ENCODE measurements at places on chromosomes 3 and 15. TPM values are rescaled to one million over a fixed set of nuclear protein-coding genes. Genes with fewer than 3 reads are reported as not detected.

DNA sequence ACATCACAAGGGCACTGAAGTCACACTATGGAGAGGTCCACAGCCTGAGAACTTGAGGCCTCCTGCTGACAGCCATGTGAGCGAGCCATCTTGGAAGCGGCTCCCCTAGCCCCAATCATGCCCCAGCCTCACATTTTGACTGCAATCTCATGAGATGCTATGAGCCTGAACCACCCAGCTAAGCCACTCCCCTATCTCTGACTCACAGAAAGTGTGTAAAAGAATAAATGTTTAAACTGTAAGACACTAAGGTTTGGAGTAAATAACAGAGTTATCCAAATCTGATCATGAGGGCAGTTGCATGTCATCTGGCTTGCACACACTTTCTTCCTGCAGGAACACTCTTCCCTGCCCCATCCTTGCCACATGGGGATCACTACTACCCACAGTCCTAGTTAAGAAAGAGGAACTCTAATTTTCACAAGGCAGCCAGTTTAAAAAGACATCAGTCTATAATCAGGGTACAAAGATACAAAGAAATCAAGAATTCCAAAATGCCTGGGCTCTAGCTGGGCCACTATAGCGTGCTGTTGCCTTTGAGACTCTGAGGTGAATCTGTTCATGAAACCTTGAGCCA lies 494.2 kb downstream of the FOXP1 start:
- no peak overlapping the region for H3K4me3 ChIP-seq
- peaks cover 21% of the 10 kb centered on the region for H3K4me1 ChIP-seq
- no peak for DNase-seq
- H3K36me3 ChIP-seq: no peaks in the 10 kb centered on the region
- peak overlapping the region; percentile 21 for H3K27ac ChIP-seq

Gene BCL2A1
- total RNA-seq: 0.25 TPM

DNA sequence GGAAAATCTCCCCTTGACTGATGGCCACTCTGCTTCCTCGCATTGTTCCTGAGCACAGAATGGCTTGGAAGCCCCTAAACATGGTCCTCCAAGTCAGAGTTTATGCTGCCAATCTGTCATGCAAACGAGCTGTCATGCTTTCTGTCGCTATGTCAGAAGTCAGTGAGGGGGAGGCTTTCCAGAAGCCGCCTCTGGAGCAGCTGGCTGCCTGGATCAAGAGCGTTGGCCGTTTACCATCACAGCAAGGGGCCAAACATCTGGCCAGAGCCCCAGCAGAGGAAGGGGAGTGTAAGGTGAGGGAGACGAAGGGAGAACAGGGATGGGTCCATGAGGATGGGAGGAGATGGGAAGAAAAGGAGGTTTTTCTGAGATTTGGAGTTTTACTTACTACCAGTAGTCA lies 372.6 kb upstream of the NR2F2 start:
- peaks cover 4% of the 10 kb centered on the region for H3K4me1 ChIP-seq
- no peak overlapping the region for H3K4me3 ChIP-seq

DNA sequence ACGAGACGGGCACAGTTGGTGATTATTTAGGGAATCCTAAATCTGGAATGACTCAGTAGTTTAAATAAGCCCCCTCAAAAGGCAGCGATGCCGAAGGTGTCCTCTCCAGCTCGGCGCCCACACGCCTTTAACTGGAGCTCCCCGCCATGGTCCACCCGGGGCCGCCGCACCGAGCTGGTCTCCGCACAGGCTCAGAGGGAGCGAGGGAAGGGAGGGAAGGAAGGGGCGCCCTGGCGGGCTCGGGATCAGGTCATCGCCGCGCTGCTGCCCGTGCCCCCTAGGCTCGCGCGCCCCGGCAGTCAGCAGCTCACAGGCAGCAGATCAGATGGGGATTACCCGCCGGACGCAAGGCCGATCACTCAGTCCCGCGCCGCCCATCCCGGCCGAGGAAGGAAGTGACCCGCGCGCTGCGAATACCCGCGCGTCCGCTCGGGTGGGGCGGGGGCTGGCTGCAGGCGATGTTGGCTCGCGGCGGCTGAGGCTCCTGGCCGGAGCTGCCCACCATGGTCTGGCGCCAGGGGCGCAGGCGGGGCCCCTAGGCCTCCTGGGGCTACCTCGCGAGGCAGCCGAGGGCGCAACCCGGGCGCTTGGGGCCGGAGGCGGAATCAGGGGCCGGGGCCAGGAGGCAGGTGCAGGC lies 318.0 kb downstream of the FGF12 start:
- H3K27ac ChIP-seq: no peak overlapping the region
- peaks cover 56% of the 10 kb centered on the region for H3K4me1 ChIP-seq
- peaks cover 68% of the 10 kb centered on the region for H3K27me3 ChIP-seq

- no peaks in the 10 kb centered on the region for H3K27me3 ChIP-seq
- H3K4me3 ChIP-seq: no peak overlapping the region
- no peaks in the 10 kb centered on the region for H3K36me3 ChIP-seq
Observed at GRCh38 chr3:58005669-58006068, 2.6 kb upstream of the FLNB start.

DNA sequence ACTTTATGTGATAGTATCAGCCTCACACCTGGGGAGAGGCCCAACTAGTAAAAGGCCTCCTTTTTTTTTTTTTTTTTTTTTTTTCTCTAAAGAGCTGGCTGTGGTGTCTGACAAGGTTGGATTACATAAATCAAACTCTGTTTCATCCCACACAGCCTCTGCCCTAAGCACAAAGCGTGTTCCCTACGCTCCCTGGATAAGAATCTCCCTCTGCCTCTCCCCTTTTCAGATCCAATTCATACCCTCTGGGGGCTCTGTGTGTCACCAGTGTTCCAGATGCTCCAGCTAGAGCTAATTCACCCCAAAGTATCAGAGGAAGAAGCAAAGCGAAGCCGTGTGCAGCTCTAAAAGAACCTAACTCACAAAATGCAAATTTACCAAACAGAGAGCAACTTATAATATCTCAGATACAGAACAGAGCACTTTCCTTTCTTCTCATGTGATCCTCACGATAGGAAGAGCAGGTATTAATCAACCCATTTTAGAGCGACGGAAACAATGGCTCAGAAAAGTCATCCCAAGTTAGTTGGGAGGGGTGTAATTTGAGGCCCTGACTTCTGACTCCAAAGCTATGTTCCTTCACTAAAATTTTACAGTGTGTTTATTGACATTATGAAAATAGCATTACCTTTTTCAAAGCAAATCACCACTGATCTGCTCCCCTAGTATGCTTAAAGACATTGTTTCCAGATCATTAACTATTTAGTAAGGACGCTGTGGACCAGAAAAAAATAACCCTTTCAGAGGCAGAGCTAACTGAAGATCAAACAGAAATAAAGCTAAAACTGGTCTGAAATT lies 12.4 kb downstream of the BMF start:
- H3K27me3 ChIP-seq: no peaks in the 10 kb centered on the region
- no peak overlapping the region for H3K4me3 ChIP-seq

Gene MORC1
- not detected for total RNA-seq

GRCh38 chr3:97102641-97103040 lies 288.2 kb downstream of the EPHA6 start:
- no peak overlapping the region for H3K4me3 ChIP-seq
- peaks cover 11% of the 10 kb centered on the region for H3K4me1 ChIP-seq
- no peak for DNase-seq
- H3K27ac ChIP-seq: no peak overlapping the region
- no peaks in the 10 kb centered on the region for H3K36me3 ChIP-seq

Gene SENP2
- 55.0 TPM for total RNA-seq

DNA sequence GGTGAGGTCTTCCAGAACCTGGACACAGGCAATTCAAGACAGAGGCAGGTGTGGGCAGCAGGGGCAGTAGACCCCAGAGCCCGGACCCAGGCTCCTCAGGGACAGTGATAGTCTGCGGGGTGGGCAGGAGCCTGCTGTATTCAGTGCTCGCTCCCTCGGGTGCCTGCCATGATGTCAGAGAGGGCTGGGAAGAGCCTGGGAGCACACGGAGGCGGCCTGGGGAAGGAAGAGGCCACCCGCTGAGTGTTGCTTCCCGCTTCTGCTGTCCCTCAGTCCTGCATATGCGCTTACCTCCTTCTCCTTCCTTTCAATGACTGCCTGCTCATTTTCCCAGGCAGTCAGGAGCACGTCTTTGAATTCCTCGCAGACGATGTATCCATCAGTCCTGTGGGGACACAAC lies 22.8 kb downstream of the TMEM43 start:
- no peak overlapping the region for H3K4me3 ChIP-seq
- DNase-seq: no peak
- H3K27ac ChIP-seq: peak overlapping the region; percentile 91
- peaks cover 31% of the 10 kb centered on the region for H3K4me1 ChIP-seq
- peaks cover 18% of the 10 kb centered on the region for H3K36me3 ChIP-seq

DNA sequence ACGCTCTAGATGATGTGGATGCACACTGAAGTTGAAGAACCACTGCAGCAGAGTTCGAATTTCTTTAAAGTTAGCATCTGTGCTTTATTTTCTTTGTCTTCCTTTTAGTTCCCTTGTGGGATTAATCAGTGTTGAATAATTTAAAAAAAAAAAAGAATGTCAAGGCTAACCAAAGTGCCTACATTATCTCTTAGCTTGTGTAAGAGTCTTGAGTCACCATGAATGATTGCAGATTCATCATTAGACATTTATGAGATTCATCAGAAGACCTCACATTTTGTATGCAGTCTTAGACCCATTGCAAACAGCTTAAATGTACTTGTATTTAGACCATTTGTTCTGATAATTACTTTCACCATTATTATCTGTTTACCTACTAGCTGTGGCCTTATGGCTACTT lies 182.2 kb downstream of the FNDC3B start:
- H3K27me3 ChIP-seq: no peaks in the 10 kb centered on the region
- H3K4me1 ChIP-seq: peaks cover 70% of the 10 kb centered on the region
- no peaks in the 10 kb centered on the region for H3K36me3 ChIP-seq
- peak overlapping the region; percentile 10 for H3K27ac ChIP-seq
- no peak for DNase-seq

DNA sequence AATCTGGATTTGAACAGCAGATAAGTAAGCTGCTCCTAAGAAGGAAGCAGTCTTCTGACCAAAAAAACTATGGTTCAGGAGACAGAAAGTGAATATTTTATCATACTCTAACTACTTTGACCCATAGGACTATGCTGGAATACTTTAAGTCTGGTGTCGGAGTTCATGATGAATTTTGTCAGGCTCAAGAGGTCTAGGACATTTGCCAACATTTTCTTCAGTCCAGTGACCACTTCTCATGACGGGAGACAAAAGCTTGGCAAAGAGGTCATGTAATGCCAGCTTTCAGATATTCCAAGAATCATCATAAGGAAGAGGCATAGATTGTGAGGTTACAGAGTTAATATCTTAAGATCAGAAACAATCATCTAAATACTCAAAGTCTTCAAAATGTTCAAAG lies 20.5 kb upstream of the DCBLD2 start:
- H3K27me3 ChIP-seq: no peaks in the 10 kb centered on the region
- no peak overlapping the region for H3K4me3 ChIP-seq
- no peaks in the 10 kb centered on the region for H3K36me3 ChIP-seq
- no peak for DNase-seq

DNA sequence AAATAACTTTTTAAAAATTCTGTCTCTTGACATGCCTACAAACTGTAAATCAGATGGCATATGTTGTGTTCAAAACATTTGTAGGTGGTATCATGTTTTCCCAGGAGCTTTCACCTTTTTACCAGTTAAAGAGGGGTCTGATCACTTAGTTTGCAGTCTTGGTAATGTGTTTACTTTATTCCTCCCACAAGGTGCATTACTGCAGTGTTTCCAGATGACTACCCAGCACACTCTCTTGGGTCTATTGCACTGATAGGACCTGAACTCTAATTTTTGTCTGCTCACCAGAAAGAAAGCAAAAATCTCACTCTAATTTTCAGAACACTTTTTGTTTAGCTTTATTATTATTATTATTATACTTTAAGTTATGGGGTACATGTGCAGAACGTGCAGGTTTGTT lies 734.1 kb downstream of the GBE1 start:
- no peaks in the 10 kb centered on the region for H3K36me3 ChIP-seq
- H3K27me3 ChIP-seq: no peaks in the 10 kb centered on the region
- no peaks in the 10 kb centered on the region for H3K4me1 ChIP-seq
- H3K27ac ChIP-seq: no peak overlapping the region
- H3K4me3 ChIP-seq: no peak overlapping the region
